ENCODE measurements at places on chromosomes 2 and 18.

GRCh38 chr2:71801969-71802368 lies 345.7 kb downstream of the CYP26B1 start:
- DNase-seq, result peak; percentile 58

DNA sequence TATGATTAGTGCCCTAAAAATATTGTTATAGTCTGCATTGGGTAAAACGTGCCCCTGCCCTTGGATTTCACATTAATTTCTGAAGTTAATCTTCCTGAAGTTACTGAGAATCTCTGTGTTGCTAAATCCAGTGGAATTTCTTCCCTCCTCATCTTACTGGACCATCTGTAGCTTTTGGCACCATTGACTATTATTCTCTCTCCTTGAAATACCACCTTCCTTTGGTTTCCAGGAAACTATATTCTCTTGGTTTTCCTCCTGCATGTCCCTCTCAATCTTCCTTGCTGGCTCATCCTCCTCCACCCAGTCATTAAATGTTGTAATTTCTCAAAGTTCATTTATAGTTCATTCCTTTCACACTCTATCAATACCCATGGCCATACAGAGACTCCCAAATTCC lies 110.6 kb upstream of the SLC35G4 start:
- no peak for DNase-seq

DNA sequence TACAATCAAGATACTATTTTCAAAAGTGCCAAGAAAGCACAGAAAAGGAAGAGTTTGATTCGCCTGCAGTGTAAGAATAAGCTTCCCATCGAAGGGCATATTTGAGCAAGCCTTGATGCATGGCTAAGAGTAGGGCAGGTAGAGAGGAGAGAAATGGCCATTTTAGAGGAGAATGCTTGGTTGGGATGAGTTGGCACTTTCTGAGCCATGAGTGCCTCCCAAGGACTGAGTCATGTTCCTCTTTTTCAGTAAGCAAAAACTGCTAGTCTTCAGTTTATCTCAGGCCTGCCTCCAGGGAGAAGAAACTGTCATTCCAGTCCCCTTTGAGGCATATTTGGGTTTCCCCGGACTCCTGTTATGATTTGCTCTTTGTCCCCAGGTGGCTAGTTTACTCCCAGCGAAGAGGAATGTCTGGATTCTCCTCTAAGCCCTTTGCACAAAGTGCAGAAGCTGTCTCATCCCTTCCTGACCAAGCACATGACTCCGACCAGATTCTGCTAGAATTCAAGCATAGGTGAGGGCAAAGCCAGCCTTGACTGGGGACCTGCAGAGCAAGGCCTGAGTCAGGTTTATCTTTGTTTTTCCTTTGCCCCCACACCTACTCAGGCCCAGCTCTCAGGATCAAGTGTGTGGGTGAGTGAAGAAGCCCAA lies 115.2 kb downstream of the TTC32 start:
- DNase-seq, result no peak

DNA sequence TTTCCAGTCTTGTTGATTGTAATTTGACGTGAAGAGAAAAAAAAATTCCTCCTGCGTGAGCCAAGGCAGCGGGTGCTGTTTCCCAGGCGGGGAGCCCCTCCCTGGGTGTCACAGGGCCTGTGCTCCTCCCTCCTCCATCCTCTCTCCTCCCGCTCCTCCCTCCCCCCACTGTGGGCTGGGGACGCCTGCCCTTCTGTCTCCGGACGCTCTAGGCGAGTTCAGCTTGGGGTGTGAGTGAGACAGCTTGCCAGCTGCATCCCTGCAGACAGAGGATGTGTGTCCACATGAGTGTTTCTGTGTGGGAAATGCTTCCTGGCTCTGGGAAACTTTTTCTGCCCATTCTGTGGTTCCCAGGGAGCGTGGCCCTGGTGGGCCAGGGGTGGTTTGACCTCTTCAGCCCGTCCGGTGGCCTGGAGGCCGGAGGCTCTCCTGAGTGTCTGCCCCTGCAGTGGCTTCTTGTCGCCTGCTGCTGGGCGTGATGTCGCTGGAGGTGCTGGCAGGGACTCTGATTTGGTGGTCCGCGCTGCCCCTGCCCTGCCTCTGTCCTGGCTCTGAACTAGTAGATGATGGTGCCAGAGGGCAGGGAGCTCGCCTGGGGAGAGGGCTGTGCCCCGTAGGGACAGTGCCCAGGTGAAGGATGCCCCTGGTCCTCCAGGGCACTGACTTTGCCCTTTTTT lies 96.4 kb downstream of the USP40 start:
- DNase-seq, result no peak

- no peak for DNase-seq
Observed at GRCh38 chr2:54100772-54101171, 14.6 kb upstream of the ACYP2 start.

GRCh38 chr2:55555977-55556376 lies 36.5 kb downstream of the CFAP36 start:
- DNase-seq, result no peak

GRCh38 chr2:217913436-217913835 lies 89.4 kb downstream of the TNS1 start:
- no peak for DNase-seq

- DNase-seq, result no peak
Observed at GRCh38 chr2:159013103-159013502, 44.7 kb downstream of the TANC1 start.

DNA sequence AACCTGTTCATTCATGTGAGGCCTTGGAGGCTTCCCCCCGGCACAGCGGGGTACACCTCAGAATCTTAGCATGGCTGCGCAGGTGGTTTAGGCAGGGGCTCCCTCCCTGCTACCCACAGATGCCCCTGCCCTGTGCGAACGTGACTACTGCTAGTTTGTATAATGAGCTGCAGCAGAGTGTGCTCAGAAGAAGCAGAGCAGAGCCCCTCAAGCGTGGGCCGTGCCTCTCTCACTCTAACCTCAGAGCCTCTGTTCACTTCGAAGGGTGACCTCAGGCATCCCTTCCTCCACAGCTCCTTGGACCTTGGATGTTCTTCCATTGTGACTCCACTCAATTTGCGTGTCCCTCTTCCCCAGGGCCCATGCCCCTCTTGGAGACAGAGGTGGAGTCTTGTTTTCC lies 161.6 kb downstream of the CTIF start:
- DNase-seq, result no peak

DNA sequence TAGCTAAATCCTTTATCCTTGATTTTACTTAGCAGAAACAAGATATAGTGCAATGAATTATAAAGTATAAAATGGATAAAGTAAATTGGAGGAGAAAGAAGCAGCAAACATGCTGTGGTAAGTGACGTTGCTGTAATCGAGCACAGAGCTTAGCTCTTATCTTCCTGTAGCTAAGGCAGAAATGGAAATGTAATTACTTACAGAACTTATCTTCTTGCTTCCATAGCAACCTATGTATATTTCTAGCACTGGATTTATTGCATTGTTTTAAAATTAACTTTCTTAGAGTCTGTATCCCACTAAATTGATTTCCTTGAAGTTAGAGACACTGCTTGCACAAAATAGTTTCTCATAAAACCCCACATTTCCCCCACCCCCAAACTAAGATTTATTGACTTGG lies 130.6 kb upstream of the MC4R start:
- no peak for DNase-seq

DNA sequence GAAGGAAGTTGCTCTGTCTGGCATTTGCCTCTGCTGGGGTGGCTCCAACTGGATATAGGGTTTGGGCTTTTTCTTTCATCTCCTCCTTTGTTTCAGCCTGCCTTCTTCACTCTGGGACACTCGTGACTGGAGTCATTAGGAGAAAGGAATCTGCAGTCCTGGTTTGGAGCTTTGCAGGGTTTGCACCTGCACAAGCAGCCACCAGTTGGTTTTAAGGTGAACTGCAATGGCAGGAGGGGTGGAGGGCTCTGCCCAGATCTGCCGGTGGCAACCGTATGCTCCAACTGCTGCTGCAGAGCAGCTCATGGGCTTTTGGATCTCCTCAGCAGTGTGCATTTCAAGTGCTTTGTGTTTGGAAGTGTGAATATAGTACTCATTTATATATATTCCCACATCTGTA lies 131.3 kb upstream of the MGAT5 start:
- DNase-seq, result peak; percentile 29

- DNase-seq, result no peak
Observed at GRCh38 chr2:150129921-150130575, 357.4 kb downstream of the RND3 start.

DNA sequence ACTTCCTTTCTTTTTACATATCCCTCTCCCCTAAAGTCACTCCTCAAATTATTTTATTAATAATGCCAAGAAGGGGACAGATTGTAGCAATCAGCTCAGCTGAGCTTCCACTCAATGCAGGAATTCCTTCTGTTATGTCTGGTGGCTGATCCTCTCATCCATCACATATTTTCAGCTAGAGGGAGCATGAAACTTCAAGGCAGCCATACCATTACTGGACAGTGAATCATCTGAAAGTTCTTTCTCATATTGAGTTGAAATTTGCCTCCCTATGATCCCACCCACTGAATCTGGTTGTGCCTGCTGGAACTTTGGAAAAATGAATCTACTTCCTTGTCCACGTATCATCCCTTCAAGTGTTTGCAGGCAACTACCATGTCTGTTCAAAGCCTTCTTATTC lies 11.2 kb downstream of the ZNF385B start:
- DNase-seq, result no peak

DNA sequence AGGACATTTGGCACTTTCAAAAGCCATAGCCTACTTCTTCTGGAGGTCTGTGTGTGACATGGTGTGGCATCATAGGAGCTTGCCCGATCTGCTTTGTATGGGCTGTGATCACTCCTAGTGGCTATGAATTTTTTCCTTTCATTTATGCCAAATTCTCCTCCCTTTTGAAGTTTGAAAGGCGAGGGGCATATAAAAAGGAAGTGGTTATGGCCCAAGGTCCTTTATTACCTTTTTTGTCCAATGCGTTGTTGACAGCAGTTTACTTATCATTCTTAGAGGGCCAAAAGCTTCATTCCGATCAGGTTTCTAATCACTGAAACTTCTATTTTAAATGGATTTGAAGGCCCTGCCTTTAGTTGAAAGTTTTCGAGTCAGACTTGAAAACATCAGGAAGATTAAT lies 224.3 kb upstream of the FOSL2 start:
- DNase-seq, result no peak

DNA sequence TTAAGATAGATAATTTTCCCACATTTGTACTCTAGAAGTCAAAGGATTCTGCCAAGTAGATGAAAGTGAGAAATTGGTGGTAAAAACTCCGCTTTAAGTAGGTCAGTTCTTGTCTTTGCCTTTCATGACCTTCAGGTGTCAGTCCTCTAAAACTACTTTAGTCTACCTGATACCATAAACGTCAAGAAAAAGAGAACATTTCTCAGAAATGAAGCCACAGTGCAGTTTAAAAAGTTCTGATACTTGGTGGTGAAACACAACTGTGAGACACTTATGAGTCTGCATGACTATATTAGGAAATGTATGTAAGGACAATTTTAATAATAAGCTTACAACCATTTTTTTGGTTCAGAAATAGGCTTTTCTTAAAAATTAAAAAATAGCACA lies 583.3 kb downstream of the SATB2 start:
- no peak for DNase-seq

- DNase-seq, result no peak
Observed at GRCh38 chr2:38323623-38324022, 53.5 kb downstream of the ATL2 start.

DNA sequence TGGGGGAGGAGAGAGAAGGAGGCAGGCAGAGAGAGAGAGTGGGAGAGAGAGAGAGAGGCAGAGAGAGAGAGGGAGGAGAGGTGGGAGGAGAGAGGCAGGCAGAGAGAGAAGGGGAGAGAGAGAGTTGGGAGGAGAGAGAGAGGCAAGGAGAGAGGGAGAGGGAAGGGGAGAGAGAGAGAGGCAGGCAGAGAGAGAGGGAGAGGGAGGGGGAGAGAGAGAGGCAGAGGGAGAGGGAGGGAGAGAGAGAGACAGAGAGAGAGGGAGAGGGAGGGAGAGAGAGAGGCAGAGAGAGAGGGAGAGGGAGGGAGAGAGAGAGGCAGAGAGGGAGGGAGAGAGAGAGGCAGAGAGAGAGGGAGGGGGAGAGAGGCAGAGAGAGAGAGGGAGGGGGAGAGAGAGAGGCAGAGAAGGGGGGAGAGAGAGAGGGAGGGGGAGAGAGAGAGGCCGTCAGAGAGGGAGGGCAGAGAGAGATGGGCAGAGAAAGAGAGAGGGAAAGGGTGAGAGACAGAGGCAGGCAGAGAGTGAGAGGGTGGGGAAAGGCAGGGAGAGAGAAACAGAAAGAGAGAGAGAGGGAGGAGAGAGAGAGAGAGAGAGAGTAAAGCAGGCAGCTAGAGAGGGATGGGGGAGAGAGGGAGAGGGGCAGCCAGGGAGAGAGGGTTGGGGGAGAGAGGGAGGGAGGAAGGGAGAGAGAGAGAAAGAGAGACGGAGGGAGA lies 122.2 kb upstream of the PXDN start:
- no peak for DNase-seq

GRCh38 chr2:216633616-216634369 lies 573 bp downstream of the IGFBP2 start:
- peak; percentile 14 for DNase-seq

GRCh38 chr2:15811367-15811766 lies 129.0 kb upstream of the MYCN start:
- no peak for DNase-seq

DNA sequence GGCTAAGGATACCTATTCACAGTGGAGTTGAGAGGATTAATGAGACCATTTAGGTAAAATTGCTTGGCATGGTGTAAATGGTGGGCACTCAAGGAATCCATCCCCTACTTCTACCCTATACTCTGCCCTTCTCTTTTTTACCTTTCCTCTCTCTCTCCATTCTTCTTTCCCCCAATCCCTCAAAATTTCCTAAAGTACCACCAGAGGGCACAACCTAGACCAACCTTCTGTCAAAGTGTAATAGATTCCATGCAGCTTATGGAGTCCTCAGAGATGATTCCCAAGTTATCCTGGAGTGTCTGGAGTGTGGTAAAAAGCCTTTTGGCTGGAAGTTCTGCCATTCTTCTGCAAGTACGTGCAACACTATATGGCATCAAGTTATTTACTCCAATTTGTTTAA lies 33.0 kb upstream of the CCDC195 start:
- DNase-seq, result peak; percentile 8

DNA sequence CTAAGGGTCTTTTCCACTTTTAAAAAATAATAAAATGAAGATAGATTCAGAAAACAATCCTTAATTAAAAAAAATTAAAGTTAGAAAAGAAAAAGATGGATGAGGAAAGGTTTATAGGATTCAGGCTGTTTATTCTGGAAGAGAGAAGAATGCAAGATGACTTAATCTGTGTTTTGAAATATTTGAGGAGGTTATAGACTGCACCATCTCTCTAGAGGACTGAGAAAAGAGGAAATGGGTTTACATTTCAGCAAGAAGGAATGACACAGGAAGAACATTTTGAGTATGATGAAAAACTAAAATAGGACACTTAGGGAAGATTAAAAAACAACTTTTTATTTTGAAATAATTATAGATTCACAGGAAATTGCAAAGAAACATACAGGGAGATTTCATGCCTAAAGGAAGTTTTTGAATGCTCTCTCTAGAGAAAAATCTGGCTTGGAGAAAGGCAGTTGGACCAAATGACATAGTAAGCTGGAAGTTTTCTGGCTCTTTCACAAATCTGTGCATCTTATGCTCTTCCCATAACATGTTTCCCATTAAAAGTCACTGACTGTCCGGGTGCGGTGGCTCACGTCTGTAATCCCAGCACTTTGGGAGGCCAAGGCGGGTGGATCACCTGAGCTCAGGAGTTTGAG lies 75.0 kb downstream of the CERS6 start:
- DNase-seq, result no peak

GRCh38 chr2:227450311-227450841 lies 21.6 kb upstream of the AGFG1 start:
- no peak for DNase-seq
